ENCODE measurements at places on chromosomes 1 and 21. TPM values are rescaled to one million over a fixed set of nuclear protein-coding genes. Genes with fewer than 3 reads are reported as not detected.

Gene HENMT1
- 28.1 TPM for total RNA-seq

DNA sequence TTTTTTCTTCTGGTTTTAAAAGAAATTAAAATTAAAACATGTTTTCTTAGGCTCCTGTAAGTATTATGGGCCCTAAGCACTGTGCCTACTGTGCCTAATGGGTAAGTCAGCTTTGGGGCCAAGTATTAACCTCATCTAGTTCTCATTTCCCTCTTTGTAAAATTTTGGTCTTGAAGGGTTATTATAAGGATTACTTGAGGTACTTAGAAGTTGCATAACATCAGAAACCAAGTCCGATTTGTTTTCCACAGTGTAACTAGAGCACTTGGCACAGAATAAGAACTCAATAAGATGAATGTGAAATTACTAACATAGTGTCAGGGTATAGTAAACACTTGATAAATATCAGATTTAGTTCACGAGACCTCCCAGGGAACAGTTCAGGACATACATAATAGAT is 16.4 kb upstream of the OSBPL9 start:
- DNase-seq = no peak

Gene LRRC71
- total RNA-seq = 0.16 TPM

Gene SPRR2B
- total RNA-seq = not detected

Measured in occipital lobe (tissue), 3 donors.